Right ventricle myocardium inferior (tissue), 1 donor: ENCODE measurements at places on chromosomes 3 and 15. TPM values are rescaled to one million over a fixed set of nuclear protein-coding genes. Genes with fewer than 3 reads are reported as not detected.

Gene PPARG
- total RNA-seq, result 25.7 TPM

Gene ATP10A
- 1.7 TPM for total RNA-seq

Gene DNAJC19
- 114 TPM for total RNA-seq

GRCh38 chr15:29183071-29183831, 86.4 kb downstream of the NSMCE3 start:
- DNase-seq, result no peak
